ENCODE measurements at places on chromosomes 3 and 15. TPM values are rescaled to one million over a fixed set of nuclear protein-coding genes. Genes with fewer than 3 reads are reported as not detected.

FETUB gene
- total RNA-seq, result not detected

CAND2 gene
- 12.1 TPM for total RNA-seq

MON1A gene
- total RNA-seq, result 12.2 TPM

CFAP161 gene
- 0.17 TPM for total RNA-seq

CD200R1 gene
- not detected for total RNA-seq

CPEB1 gene
- total RNA-seq, result 62.3 TPM

DAPK2 gene
- 14.4 TPM for total RNA-seq

TAGLN3 gene
- 0.51 TPM for total RNA-seq

PROS1 gene
- 48.8 TPM for total RNA-seq

SEMA3B gene
- total RNA-seq, result 51.6 TPM

INKA1 gene
- 3.3 TPM for total RNA-seq

INSYN1 gene
- total RNA-seq, result 1.3 TPM

BTD gene
- total RNA-seq, result 18.0 TPM

CTXN2 gene
- not detected for total RNA-seq

EXD1 gene
- total RNA-seq, result 0.17 TPM

LRRIQ4 gene
- total RNA-seq, result under 0.01 TPM

AMOTL2 gene
- total RNA-seq, result 74.6 TPM

SEMA4B gene
- 14.1 TPM for total RNA-seq

SLC27A2 gene
- 0.66 TPM for total RNA-seq

FILIP1L gene
- 71.4 TPM for total RNA-seq

TMEM45A gene
- 26.4 TPM for total RNA-seq

ALDH1L1 gene
- not detected for total RNA-seq

GOLGA8H gene
- total RNA-seq, result under 0.01 TPM

RTP3 gene
- not detected for total RNA-seq

CXCR6 gene
- not detected for total RNA-seq

CP gene
- not detected for total RNA-seq

BTLA gene
- not detected for total RNA-seq

CD80 gene
- under 0.01 TPM for total RNA-seq

RPSA gene
- 2,136 TPM for total RNA-seq

LTF gene
- total RNA-seq, result not detected

AADAC gene
- total RNA-seq, result 0.77 TPM

RBP2 gene
- total RNA-seq, result not detected

BNC1 gene
- total RNA-seq, result 7.7 TPM

CX3CR1 gene
- total RNA-seq, result under 0.01 TPM

GABRR3 gene
- total RNA-seq, result not detected

GOLGA8M gene
- 0.26 TPM for total RNA-seq

PLSCR2 gene
- total RNA-seq, result not detected

SMCO1 gene
- total RNA-seq, result not detected

KNG1 gene
- total RNA-seq, result not detected

ACAN gene
- under 0.01 TPM for total RNA-seq

MFAP1 gene
- 31.1 TPM for total RNA-seq

PYGO1 gene
- total RNA-seq, result 10.1 TPM

ZMYND10 gene
- total RNA-seq, result 0.26 TPM

ARL13B gene
- total RNA-seq, result 11.6 TPM

TRAT1 gene
- not detected for total RNA-seq

GOLGA6L4 gene
- total RNA-seq, result 1.5 TPM

CERS3 gene
- total RNA-seq, result not detected

FBXO45 gene
- 6.9 TPM for total RNA-seq

ERICH6 gene
- total RNA-seq, result under 0.01 TPM

FEZF2 gene
- total RNA-seq, result not detected

EAF1 gene
- total RNA-seq, result 22.6 TPM

MGA gene
- 33.7 TPM for total RNA-seq
